SHP77 (cell line): ENCODE measurements at places on chromosomes 1 and 21.
A peak's percentile ranks its signal among the peaks of the same experiment; 100 is the strongest.

DNA sequence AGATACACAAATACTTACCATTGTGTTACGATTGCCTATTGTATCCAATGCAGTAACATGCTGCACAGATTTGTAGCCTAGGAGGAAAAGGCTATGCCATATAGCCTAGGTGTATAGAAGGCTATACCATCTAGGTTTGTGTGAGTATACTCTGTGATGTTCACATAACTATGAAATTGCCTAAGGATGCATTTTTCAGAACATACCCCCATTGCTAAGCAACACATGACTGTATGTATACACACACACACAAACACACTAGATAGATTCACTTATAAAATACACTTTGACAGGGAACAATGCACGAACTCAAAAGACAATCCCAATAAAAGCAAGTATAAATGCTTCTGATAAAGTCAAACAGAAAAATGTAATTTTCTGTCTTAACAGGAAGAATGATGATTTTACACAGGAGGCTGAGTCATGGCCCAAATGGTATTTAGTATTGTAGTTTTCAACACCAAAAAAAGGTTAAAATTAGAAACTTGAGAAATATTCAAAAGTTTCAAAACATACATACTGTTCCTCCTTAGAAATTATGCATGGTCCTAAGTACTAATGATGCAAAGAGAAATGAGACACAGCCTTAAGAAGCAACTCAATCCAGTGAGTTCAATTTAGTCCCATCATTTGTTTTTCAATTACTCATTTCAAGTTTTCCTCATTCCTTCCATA lies 12.2 kb downstream of the FH start:
- DNase-seq: no peak

GRCh38 chr1:237139732-237140131 lies 97.7 kb downstream of the RYR2 start:
- no peak for DNase-seq

GRCh38 chr1:197399755-197400521 lies 131.9 kb downstream of the CRB1 start:
- DNase-seq: peak; percentile 14

GRCh38 chr1:208069317-208069716 lies 158.4 kb upstream of the CD34 start:
- no peak for DNase-seq

- peak; percentile 63 for DNase-seq
These were observed 51.1 kb upstream of the CFHR3 start for GRCh38 chr1:196723325-196724185.

DNA sequence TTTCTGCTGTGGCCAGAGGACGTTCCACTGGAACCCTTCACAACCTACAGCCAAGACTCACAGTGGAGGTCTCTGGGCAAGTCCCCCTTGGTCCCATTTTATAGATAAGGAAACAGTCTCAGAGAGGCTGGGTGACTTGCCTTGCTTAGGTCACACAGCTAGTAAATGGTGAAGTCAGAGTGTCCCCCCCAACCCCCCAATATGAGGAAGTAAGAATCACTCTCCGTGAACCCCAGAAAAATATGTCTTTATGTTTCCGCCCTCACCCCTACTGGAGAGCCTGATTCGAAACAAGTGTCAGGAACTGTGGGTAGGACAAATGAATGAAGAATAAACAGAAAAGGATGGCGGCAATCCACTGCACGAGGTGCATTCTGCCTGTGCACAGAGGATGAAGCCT lies 56.7 kb downstream of the H3-3A start:
- no peak for DNase-seq

GRCh38 chr1:155241841-155242264 lies 13.4 kb downstream of the ENTREP3 start:
- DNase-seq: no peak

DNA sequence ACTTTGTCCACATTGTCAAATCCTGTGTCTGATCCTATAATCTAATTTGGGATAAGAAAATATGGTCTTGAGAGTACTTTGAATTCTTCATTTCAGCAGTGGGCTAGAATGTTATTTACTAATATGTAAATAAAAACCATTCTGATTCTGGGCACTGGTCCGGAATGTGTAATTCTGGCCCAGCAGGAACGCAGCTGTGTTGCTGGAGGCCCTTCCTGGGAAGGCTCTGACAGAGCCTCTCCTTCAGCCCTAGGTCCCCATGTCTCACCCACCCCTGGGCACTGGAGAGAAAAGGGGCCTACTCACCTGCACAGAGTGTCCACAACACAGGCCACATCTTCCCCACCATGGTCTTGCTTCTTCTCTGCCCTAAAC lies 251 bp downstream of the GPA33 start:
- DNase-seq: no peak

DNA sequence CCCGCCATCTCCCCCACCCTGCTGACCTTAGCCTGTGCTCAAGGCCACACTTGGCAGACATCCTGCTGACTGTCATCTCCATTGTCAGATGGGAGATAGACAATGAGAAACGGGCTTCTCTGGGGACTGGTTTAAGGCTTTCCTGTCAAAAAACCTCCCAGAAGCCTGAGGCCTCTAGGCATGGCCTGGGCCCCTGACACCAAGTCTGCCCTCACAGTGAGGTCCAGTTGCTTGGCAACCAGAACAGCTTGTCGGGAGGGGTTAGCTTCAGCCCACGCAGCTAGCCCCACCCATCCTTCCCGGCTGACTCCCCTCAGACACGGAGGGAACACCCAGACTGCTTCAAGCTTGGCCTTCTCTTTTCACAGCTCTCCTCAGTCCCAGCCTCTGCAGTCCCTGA lies 11.0 kb downstream of the PLEKHA6 start:
- DNase-seq: no peak

GRCh38 chr1:89600451-89601224 lies 32.3 kb upstream of the LRRC8C start:
- DNase-seq: no peak

- no peak for DNase-seq
These were observed 88.4 kb upstream of the COL6A1 start for GRCh38 chr21:45892916-45893739.

DNA sequence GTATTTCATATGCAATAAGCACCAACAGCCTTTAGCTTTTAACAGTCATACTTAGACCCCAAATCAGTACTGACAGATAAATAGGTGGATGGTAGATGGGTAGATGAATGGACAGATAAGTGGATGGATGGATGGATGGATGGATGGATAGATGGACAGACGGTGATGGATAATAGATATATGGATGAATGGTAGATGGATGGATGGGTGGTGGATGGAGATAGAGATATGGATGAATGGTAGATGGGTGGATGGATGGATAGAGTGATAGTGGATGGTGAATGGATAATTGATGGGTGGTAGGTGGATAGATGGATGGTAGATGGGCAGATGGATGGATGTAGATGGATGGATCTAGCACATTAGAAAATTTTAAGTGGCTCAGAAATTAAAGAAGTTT lies 62.5 kb downstream of the TIAM1 start:
- DNase-seq: no peak

DNA sequence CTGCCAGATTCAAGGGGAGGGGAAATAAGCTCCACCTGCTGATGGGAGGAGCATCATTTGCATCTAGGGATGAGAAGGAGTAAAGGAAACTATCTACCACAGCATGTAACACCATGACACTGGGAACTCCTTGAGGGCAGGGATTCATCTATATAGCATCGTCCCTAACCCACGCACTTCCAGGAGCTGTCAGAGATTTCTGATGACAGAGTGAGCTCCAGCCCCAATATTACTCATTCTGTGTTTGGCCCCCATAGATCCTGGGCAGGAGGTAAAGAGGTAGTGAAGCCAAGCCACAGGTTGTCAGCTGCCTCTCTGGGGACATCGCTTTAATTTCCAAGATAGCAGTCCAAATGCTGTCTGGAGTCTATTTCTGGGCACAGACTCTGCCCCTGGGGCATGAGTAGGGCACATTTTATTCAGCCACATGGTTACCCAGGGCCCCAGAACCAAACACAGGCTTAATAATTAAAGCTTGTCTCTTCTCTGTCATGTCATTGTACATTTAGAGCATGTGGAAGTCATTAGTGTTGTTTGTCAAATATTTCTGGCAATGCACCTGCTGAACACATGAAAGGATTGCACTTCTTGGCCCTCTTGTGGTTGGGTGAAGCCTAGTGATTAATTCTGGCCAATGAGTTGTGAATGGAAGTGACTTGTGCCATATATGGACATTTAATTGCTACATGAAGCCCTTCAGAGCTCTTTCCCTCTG lies 105.9 kb upstream of the POU3F1 start:
- DNase-seq: peak; percentile 30

GRCh38 chr1:64550510-64550909 lies 80.6 kb downstream of the CACHD1 start:
- DNase-seq: no peak

- DNase-seq: no peak
These were observed 3.9 kb upstream of the CDK18 start for GRCh38 chr1:205500240-205501233.

DNA sequence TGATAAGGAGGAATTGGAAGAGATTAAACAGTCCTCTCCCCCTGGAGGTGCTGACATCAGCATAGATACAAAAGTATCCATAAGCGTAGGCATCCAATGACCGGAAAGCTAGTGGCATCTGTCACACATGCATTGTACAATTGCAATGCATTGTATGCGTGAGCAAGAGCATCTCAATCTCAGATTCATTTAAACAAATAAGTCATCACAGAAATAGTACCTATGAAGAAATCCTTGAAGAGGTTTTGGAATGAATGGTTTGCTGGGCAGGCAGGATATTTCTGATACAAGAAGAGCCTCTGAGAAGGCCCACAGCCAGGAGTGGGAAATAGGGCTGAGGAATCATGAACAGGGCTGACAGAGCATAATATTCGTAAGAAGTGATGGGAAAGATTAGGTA lies 88.9 kb upstream of the ABCD3 start:
- no peak for DNase-seq

DNA sequence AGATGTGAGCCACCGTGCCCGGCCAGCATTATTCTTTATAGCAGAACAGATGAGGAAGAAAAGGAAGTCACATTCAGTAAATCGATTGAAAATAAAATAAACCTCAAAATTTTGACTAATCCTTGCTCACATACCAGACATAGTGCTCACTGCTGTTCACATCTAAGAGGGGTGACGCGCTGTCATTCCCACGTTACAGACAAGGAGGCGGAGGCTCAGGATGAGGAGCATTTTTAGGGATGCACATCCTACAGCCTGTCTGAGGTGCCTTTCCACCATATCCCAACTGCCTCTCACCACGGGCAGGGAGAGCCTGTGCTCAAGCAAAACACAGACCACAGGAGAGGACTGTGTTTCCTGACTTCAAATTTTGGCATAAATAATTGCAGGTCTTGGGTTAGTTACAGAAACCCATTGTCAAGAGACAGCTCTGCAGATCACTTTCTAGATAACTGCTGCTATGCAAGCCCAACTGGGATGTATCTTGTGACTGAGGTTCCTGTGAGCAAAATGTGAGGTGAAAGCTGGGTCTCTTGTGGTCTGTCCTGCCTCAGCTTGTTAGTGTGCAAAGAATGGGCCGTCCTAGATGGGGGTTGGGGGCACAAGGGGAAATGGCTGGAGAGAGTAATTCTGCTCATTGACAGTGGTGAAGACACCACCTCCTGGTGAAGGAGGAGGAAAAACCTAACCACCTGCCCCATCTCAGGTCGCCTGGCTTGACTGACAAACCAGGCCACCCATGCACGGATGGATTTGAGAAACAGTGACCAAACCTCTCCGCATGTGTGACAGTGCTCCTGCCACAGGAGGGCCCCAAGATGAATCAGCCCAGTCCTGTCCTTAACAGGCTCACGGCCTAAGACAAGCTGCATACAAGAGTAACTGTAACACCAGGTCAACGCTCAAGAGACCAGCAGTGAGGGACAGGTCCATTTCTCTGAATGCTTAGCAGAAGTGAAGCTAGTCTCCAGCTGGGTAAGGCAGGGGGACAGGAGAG lies 8.2 kb downstream of the TNN start:
- DNase-seq: no peak

- no peak for DNase-seq
These were observed 148.2 kb downstream of the NOS1AP start for GRCh38 chr1:162217706-162218105.
